Non-pigmented ciliary epithelial cell (primary cell): ENCODE measurements at places on chromosomes 7 and 10.

- DNase-seq, result no peak
Measured at GRCh38 chr7:80135309-80136104, 876 bp downstream of the GNAI1 start.

GRCh38 chr7:13778967-13779366 lies 210.5 kb downstream of the ETV1 start:
- DNase-seq, result no peak

DNA sequence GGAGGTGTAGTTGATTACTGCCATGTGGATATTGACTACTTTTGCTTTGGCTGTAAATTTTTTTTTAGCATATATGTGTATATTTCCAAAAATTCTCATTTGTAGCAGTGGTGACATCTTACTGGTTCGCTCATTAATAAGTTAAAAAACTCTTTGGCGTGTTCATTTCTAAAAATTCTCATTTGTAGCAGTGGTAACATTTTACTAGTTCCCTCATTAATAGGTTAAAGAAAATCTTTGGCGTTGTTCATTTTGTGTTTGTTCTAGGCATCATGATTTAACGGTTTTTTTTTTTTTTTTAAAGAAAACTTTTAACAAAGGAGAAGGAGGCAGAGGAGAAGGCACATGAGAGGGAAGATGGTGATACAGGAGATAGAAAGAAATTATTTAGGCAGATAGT lies 45.9 kb upstream of the CACNB2 start:
- DNase-seq, result no peak

DNA sequence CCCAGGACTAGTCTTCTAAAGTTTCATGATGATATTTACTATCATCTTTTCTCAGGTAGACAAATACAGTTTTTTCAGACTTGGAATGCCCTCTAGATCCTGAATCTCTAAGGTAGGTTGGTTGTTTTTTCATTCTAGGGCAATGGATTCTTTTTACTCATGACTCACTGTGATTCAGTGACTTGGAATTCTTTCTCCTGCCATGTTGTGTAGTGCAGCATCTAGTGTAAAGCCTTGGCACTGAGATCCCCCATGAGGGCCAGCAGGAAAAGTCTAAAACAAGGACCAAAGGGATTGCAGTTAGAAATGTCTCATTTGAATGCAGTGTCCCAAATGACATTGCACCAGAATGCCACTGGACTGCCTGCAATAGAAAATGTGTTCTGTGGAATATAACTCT lies 430.4 kb downstream of the NEBL start:
- DNase-seq, result peak; percentile 20

DNA sequence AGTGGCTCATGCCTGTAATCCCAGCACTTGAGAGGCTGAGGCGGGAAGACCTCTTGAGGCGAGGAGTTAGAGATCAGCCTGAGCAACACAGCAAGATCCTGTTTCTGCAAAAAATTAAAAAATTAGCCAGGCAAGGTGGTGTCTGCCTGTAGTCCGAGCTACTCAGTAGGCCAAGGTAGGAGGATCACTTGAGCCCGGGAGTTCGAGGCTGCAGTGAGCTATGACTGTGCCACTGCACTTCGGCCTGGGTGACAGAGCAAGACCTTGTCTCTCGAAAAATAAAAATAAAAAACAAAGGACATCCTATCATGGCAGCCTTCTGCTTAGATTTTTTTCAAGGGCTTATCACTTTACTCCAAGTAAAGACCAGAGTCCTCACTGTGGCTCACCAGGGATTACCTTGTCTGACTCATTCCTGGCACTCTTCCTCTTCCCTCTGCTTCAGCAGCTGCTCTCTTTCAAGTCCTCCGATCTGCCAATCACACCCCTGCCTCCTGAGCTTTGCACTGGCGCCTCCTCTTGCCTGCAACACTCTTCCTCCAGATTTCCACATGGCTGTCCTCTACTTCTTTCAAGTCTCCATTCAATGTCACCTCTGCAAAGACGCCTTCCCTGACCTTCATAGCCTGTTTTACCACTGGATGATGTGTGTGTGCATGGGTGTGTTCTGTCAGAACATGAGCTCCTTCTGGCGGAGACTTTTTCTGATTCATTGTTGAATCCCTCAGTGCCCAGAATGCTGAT lies 7.7 kb downstream of the PRTFDC1 start:
- DNase-seq, result no peak
